ENCODE measurements at places on chromosomes 3 and 15.
A peak's percentile ranks its signal among the peaks of the same experiment; 100 is the strongest.

GRCh38 chr3:94185753-94186152 lies 122.9 kb downstream of the NSUN3 start:
- DNase-seq: no peak

DNA sequence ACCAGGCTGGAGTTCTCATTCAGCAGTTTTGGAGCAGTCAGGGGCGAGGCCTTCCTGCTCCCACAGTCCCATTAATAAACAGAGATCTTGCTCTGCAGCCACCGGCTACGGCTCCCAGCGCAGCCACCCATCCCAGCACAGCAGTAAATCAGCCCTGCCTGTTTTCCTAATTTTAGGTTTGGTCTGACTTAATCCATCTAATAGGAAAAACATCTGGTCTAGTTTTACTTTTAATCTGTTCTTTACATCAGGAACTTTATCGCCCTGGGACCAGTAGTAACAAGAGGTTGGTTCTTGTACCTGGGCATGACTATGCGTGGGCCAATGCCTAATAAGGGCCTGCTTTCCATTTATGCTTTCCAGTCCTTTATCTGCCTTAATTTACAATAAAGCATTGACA lies 264.0 kb upstream of the DPH6 start:
- no peak for DNase-seq

DNA sequence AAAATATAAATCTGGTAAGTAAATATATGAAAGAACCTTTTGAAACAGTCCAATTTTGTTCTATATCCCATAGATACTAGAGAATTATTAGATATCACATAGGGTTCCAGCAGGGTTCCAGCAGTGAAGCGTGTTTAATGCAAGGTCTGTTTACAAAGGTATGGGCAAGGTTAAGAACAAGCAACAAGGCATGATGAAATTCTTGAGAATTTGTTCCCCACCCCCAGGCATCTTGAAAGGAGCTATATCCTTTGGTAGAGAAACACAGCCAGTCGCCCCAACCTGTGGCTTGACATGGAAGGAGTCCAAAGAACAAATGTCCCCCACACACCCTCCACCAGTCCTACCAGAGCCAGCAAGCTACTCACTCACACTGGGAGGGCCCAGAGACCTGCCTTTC lies 18.6 kb upstream of the FNDC3B start:
- no peak for DNase-seq

- no peak for DNase-seq
Measured at GRCh38 chr3:71104556-71104955, 479.0 kb downstream of the FOXP1 start.

GRCh38 chr3:24604215-24604614 lies 109.6 kb upstream of the THRB start:
- no peak for DNase-seq

DNA sequence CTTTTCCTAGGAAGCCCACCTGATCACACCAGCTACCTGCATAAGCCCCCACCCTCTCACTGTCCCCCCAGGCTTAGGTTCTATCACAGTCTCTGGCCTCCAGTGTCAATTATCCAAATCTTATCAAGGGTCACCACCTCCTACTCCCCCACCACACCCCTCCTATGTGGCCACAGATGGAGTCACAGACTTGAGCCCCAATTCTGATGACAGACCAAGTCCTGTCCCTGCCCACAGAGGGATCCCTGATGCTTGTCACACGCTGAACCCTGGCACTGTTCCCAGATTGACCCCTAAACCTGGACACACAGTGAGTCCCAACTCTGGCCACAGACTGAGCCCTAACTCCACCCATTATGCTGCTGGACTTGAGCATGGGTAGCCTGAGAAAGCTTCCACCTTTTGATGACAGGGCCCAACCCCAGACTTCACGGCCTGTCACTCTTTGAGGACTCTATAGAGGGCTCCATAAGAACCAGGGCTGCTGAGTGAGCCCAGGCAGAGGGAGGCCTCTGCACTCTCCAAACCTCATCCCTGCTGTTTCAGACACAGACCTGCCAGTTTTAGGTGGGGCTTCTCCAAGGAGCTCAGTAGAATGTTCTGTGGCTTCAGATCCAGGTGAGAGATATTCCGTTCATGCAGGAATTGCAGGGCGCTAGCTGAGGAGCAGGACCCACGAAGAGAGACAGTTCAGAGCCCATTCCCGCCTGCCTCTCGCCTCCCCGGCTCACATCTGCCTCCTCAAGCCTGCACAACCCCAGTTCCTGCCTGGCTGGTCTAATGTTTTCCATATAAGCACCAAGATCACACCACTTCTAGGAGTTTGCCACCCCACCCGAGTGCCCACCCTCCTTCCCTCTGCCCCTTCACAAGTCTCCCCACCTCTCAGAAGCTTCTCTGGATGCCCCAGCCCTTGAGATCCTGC lies 1.8 kb downstream of the ULK3 start:
- no peak for DNase-seq

- DNase-seq: no peak
Measured at GRCh38 chr3:171825222-171825828, 15.0 kb upstream of the PLD1 start.

GRCh38 chr3:72746430-72747411 lies 101.5 kb downstream of the SHQ1 start:
- no peak for DNase-seq

- no peak for DNase-seq
Measured at GRCh38 chr3:184801241-184801785, 10.7 kb upstream of the VPS8 start.

DNA sequence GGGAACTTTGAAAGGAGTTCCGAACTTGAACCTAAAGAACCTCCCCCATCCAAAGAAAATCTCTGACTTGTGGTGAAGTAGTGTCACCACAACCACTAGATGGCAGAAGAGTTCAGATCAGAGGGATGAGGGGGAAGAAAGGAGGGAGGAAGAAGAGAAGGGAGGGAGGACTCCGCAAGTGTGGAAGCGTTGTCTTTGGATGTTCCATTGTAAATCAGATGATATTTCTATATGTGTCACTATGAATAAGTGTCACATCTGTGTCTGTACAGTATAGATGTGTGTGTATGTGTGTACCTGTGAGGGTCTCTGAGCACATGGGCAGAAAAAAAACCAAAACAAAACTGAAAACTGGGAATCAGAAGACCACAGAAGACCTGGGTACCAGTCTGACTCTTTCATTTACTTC lies 16.9 kb downstream of the SLC24A1 start:
- peak; percentile 85 for DNase-seq

DNA sequence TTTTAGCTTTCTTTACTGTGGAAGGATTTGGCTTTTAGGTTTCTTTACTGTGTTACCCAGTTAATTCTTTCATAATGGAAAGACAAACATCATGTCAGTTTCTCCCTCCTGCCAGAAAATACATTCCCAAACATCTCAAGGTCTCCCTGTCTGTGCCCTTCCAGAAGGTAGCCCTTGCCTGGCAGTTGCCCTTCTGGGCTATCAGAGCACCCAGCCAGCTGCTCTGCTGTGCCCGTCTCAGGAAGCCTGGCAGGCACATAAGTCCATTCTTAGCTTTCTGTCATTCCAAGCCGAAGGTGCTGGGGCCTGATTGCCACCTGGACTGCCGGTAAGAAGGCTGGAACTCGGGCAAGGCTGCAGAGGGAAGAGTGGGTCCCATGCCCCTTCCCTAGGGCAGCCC lies 203.4 kb downstream of the SLCO3A1 start:
- DNase-seq: no peak

DNA sequence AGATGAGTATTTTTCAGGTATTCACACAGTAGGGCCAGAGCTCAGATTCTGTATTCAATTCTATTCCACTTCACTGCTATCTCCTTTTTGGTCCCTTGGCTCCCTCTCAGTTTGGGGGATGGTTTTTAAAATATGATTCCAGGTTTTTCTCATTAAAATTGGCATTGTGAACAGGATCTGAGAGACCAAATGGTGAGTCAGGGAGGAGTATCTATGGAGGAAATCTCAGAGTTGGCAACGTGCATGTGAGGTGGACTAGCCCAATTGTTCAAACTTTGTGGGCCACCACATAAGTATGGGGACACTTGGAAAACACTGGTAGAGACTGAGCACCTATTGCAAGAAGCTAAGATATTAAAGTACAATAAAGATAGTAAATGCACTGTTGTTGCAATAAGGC lies 53.9 kb upstream of the TTC14 start:
- no peak for DNase-seq

DNA sequence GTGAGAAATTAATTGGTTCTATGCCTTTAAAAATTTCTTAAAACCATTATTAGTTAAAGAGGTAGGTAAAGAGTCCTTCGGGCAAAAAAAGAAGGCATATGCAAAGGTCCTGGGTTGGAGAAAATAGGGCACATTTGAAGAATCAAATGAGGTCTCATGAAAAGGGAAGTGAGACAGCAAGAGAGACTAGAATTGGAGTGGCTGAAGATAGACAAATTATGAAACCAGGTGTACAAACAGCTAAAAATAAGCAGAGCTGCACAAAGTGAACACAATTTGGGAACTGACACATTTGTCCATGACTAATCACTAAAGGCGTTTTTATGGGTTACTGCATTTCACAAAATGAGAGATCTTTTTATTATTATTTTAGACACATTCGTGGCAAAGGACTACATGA lies 581.2 kb downstream of the PYDC2 start:
- DNase-seq: no peak

DNA sequence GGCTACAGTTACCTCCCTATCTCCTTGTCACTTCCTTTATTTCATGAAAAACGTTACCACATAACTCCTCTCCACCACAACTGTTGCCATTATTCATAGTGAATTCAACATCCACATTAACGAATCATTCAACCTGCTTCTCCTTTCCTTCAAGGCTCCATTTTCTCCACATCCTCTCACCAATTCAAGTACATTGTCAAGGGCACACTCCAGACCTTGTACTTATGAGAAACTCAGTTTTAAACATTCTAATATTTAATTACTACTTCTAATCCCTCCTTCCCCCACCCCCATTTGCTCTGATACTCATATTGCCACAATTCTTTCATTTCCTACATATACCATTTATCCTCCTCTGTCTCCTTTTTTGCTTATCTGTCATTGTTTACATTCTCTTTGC lies 871.2 kb downstream of the TUSC7 start:
- no peak for DNase-seq

DNA sequence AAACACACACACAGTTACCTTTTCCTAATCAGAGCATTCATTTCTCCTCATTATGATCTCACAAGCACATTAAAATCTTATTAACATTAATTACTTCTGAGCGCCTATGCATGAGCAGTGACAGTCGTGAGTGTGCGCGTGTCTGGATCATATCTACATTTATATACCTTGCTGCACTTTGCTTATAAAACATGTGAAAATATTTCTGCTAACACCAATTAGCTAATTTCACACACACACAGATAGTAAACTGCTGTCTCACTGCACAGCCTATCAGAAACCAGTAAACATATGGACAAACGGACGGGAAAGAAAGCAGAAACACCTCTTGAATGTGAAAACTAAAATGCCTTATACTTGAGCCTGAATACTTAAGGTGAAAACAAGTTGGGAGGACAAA lies 64.8 kb downstream of the ZBTB20 start:
- no peak for DNase-seq

- DNase-seq: no peak
Measured at GRCh38 chr3:179446501-179446900, 4.8 kb downstream of the GNB4 start.

DNA sequence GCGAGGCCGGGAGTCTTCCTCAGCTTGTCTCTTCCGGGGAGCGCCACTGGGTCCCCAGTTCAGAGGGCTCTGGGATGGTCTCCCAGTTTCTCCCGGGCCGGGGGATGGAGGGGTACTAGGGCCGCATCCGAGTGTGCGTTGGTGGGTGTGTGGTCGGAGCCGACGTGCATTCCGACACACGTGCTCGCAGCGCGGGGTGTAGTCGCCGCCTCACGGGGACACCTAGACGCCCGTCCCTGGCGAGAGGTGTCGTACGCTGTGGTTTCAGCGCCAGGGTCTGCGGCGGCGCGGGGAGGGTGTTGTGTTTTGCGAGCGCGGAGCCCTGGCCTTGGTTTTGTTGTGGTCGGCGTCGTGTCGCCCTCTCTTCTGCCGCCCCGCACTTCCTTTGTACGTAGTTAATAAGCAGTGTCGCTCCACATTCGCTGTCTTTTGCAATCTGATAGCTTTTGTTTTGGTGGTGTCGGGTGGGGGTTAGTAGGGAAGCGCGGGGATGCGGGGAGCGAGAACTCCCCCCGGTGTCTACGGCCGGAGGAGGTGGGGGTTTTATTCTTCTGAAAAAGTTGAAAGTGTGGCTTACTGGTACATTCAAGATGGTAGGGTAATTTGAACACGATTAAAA lies 2.2 kb downstream of the IGF1R start:
- no peak for DNase-seq

GRCh38 chr3:43019826-43020225 lies 40.7 kb downstream of the GASK1A start:
- no peak for DNase-seq

DNA sequence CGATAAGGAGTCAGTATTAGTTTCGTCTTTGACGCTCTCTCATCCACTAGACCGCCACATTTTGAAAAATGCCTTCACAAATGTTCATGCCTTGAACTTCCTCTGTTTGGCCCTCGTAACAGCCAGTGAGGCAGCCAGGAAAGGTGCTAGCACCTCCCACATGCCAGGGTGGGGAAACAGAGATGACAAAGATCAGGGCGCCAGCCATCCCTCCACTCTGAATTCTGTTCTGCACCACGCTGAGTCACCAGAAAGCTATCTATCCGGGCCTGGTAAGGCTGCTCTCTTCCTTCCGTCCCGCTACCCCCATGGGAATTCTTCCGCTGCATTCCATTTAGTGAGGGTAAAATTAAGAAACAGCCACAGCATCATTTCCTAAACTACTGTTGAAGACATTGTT lies 31.3 kb upstream of the BCL2L10 start:
- DNase-seq: no peak

GRCh38 chr3:135310317-135310716 lies 515.3 kb downstream of the EPHB1 start:
- no peak for DNase-seq

GRCh38 chr3:32511005-32511404 lies 8.4 kb upstream of the CMTM6 start:
- DNase-seq: no peak

DNA sequence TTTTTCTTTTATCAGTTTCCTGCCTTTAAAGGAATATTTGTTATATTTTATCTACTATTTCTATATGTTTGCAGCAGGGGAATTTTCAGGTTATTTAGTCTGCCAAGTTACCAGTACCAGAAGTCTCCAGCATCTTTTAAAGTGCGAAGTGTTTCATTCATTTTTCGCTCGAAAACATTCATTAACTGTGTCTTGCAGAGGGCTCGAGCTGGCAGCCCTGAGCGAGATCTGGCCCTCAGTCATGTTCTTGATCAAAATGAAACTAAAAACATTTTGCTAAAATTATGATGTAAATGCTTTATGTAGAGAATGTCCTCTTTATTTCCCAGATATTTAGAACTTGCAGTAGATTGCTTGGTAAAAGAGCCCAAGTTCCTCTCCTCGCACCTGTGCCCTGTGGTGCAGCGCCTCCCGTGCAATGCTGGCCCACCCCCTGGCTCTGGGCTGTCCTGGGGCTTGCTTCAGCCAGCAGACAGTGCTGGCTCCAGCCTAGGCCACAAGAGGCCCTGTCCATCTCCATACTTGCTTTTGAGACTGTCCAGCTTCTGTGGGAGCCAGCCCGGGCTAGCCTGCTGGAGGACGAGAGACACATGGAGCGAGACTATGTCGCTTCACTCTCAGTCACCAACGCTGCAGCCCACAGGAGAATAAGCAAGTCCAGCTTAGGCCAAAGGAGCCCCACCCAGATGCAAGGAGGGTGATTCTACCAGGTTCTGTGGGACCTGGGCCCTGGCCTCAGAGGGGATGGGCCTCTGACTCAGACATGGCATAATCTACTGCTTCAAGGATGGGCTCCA lies 71.9 kb upstream of the PRR23E start:
- no peak for DNase-seq

- no peak for DNase-seq
Measured at GRCh38 chr15:70494517-70494851, 268.9 kb downstream of the UACA start.

GRCh38 chr3:135216659-135217058 lies 421.6 kb downstream of the EPHB1 start:
- DNase-seq: no peak
